ENCODE measurements at places on chromosomes 13 and 19.

GRCh38 chr19:16661480-16662034 lies 618 bp downstream of the TMEM38A start:
- no peak for DNase-seq

DNA sequence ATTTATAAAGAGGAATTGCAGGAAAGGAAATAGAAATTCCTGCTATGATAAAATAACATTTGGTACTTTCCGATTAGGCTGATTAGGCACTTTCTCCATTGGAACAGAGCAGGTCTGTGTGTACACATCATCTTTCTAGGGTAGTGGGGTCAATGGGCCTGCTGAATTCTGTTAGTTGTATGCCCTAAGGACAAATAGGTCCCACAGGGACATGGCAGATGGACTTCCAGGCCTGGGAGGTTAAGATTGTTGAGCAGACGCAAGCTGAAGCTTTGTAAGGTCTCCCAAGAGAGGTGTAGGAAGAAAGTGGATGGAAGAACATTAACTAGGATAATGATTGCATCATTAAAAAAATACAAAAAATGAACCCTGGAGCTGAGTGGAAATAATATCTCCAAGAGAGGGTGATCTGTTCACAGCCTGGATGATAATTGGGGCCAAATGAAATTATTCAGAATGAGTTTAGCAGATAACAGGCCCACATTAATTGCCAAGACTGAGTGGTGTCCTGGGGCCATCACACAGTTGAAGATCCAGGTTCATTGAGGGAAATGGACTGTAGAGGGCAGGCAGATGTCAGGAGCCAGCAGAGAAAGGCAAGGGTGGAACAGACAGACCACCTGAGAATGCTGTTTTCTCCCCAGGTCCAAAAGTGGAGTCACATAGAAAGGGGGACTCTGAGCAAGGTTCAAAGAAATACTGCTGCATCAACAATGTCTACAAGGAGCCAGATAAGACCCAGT lies 215.1 kb downstream of the DNAJC15 start:
- DNase-seq = no peak

- no peak for DNase-seq
These were observed 13.9 kb upstream of the MADCAM1 start for GRCh38 chr19:482186-483041.

GRCh38 chr13:97192166-97192565 lies 30.0 kb upstream of the MBNL2 start:
- no peak for DNase-seq

- DNase-seq = no peak
These were observed 53.0 kb downstream of the DPY19L3 start for GRCh38 chr19:32458500-32459123.

GRCh38 chr13:51764184-51765141 lies 39.5 kb downstream of the DHRS12 start:
- DNase-seq = no peak

- DNase-seq = no peak
These were observed 322.8 kb upstream of the EDNRB start for GRCh38 chr13:78241278-78241919.

DNA sequence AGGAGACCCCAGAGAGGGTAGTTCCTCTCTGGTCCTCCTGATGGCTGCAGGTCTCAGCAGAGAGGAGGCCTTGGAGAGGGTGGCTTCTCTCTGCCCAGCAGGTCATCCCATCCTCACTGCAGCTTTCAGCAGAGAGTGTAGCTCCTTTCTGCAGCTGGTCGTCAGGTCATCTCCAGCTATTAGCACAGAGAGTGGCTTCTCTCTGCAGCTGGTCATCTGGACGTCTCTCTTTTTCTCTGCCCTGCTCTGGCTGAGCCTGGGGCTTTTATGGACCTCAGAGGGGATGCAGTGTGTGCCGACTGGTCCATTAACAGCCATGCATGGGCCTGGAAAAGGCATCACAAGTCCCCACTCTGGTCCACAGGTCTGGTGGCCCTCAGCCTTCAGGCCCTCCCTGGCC lies 20.3 kb downstream of the TNFSF9 start:
- DNase-seq = no peak

- no peak for DNase-seq
These were observed 880 bp downstream of the SWSAP1 start for GRCh38 chr19:11375143-11375948.

DNA sequence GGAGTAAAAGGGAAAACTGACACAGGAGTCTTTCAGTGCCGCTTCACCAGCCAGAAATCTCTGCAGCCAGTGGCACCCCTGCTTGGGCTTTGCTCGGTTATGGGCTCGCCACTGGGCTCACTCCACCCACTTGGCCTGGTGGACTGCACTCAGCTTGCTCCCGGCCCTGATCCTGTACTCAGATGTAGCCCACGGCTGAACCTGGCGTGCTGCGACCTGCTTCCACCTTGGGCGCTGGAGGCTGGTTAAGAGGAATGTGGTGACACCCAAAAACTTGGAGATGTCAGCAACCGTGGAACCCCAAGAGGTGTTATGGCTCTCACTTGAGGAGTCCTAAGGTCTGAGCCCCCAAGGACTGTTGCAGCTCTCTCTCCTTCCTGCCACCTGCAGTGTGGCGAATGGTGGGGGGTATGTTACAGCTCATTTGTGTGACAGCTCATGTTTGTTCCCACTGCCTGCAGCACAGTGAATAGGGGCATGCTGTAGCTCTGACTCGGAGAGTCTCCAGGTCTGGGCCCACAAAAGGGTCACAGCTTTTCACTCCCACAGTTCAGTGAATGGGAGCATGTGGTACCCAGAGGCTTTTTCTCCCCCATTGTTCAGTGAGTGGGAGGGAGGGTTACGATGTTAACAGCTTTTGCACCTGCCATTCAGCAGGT lies 1124.5 kb upstream of the ATXN8OS start:
- no peak for DNase-seq

DNA sequence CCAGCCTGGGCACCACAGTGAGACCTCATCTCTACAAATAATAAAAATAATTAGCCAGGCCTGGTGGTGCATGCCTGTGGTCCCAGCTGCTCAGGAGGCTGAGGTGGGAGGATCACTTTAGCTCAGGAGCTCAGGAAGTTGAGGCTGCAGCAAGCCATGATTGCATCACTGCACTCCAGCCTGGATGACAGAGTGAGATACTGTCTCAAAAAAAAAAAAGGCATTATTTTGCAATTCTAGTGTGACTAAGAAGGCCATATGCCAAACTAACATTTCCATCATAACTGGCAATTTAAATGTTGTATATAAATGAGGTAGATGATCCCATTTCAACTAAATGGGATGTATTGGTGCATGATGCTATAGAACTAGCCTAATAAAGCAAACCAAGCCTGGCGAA lies 632.8 kb upstream of the KLF12 start:
- DNase-seq = no peak

DNA sequence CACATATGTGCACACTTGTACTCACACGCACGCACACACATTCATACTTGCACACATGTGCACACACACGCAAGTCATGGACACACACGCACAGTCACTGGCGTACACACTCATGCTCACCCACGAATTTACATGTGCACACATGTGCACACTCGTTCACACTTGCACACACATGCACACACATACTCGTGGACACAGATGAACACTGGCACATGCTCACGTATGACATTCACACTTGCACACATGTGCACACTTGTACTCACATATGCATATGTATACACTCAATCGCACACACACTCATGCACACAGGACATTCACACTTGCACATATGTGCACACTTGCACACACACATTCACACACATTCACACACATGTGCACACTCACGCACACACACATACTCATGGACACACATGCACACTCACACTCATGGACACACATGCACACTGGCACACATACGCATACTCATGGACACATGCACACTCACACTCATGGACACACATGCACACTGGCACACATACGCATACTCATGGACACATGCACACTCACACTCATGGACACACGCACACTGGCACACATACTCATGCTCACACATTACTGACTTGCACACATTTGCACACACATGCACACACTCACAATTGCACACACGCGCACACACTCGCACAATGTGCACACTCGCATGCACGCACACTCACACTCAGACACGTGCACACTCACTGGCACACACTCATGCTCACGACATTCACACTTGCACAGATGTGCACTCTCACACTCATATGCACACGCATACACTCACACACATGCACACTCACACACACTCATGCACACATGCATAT lies 9.5 kb downstream of the SBK2 start:
- no peak for DNase-seq

- no peak for DNase-seq
These were observed 7.2 kb downstream of the SLITRK5 start for GRCh38 chr13:87678372-87678752.

GRCh38 chr13:30353471-30354215 lies 46.3 kb upstream of the KATNAL1 start:
- DNase-seq = no peak

- DNase-seq = no peak
These were observed 276.1 kb downstream of the NALCN start for GRCh38 chr13:101140087-101140770.

DNA sequence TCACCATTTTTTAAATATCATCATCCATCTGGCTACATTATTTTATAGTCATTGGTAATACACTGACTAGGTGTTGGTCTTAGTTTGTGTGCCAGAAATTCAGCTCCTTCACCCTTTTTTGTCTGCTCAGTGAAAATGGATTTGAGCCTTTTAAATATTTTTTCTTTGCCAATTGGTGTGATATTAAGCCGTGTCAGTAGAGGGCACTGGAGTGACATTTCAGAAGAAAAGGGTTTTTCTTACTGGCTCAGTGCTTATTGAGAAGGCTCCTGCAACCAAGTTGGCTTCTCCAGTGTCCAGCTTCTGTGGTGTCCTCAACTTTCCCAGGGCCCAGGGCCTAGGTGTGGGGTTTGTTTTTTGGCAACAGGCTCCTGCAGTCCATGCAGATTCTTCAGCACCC lies 546.6 kb downstream of the DACH1 start:
- DNase-seq = no peak

DNA sequence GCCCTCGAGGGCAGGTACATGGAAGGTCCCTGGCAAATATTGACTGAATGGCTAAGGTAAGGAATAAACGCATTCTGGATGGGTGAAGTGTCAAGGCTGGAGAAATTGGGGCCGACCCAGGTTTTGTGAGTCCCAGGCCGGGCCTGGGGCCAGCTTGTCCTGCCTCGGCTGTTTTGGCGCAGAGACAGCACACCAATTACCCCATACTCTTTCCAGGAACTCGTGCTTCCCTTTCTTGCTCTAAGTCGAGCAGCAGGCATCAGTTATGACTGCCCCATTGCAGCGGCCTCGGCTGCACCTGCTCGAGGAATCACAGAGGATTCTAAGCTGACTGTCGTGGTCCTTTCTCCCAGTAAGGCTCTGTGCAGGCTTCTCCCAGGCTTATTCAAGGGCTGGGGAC lies 67.1 kb downstream of the ZNF536 start:
- DNase-seq = no peak
